Glutamatergic neuron (in vitro differentiated cells): ENCODE measurements at places on chromosomes 6 and 20. TPM values are rescaled to one million over a fixed set of nuclear protein-coding genes. Genes with fewer than 3 reads are reported as not detected.
A peak's percentile ranks its signal among the peaks of the same experiment; 100 is the strongest.

Gene MLN
- total RNA-seq: not detected

DNA sequence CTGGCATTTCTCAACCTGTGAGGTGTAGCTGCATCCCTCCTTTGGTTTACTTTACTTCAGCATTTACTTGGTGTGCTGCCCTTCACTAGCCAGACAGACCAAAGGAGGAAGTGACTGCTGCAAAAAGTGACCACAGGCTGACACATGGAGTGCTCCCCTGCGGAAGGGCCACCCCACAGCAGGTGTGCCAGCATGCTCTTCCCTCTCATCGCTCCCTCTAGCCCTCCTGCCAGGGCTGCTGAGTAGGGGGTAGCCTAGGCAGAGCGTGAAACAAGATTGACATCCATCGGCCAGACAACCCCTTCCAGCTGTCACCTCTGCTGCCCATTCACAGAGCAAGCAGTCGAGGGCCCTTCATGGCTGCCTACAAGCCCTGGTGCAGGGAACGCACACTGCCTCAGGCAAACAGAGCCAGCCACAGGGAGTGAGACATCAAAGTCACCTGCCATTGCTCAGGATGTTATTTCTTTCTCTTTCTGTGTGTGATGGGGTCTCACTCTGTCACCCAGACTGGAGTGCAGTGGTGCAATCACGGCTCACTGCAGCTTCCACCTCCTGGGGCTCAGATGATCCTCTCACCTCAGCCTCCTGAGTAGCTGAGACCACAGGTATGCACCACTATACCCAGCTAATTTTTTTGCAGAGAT is 102.0 kb upstream of the RPS6KA2 start:
- no peak overlapping the region for H3K4me3 ChIP-seq
- H3K27ac ChIP-seq: no peak overlapping the region
- no peak for DNase-seq
- peaks cover 5% of the 10 kb centered on the region for H3K4me1 ChIP-seq
- H3K27me3 ChIP-seq: peaks cover 3% of the 10 kb centered on the region
- no peaks in the 10 kb centered on the region for H3K36me3 ChIP-seq

- H3K27me3 ChIP-seq: peaks cover 3% of the 10 kb centered on the region
- H3K27ac ChIP-seq: no peak overlapping the region
- peaks cover 6% of the 10 kb centered on the region for H3K4me1 ChIP-seq
- DNase-seq: no peak
Measured at GRCh38 chr6:109235481-109236038, 140.3 kb downstream of the CEP57L1 start.

DNA sequence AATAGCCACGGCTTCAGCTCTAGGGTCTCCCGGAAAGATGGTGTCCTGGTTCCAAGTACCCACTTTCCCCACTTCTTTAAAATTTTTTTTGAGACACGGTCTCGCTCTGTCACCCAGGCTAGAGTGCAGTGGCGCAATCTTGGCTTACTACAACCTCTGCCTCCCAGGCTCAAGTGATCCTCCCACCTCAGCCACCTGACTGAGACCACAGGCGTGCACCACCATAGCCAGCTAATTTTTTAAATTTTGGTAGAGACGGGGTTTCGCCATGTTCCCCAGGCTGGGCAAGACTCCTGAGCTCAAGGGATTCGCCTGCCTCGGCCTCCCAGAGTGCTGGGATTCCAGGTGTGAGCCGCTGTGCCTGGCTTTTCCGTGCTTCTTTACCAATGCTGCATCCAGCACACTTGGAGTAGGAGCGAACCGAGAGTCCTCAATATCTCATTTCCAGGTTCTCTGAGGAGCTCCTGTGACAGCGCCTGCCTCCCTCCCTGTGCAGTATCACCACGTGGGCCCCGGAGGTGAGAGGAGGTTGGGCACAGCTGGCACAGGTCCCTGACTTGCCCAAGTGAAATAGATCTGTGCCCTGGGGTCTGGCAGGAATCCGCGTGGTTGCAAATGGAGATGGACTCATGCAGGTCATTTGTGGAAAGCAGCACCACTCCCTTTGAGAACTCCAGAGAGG is 37.3 kb downstream of the EZR start:
- H3K4me3 ChIP-seq: no peak overlapping the region
- H3K4me1 ChIP-seq: peaks cover 22% of the 10 kb centered on the region
- H3K36me3 ChIP-seq: no peaks in the 10 kb centered on the region

- H3K27me3 ChIP-seq: no peaks in the 10 kb centered on the region
- no peak overlapping the region for H3K4me3 ChIP-seq
- H3K4me1 ChIP-seq: no peaks in the 10 kb centered on the region
- H3K27ac ChIP-seq: no peak overlapping the region
Measured at GRCh38 chr6:85997206-85997605, 354.5 kb upstream of the SYNCRIP start.

DNA sequence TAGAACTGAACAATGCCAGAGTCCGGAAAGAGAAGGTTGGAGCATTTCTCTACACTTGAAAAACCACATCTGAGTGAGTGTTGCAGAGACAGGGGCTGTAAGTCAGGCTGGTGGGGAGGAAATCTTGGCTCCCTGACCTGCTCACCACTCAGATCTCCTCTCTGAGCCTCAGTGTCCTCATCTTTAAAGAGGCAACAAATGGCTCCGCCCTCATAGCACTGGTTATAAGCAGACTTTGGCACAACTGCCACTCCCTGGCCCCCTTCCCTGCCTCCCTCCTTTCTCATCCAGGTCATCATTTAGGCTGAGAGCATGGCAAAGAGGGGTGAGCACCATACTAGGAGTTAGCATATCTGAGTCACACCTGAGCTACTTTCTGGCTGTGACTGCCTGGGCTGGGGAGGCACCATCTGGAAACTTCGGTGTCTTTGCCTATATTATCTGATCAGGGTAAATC is 10.6 kb downstream of the SIRPG start:
- H3K27ac ChIP-seq: no peak overlapping the region
- no peaks in the 10 kb centered on the region for H3K36me3 ChIP-seq
- H3K4me3 ChIP-seq: no peak overlapping the region
- H3K4me1 ChIP-seq: peaks cover 3% of the 10 kb centered on the region

DNA sequence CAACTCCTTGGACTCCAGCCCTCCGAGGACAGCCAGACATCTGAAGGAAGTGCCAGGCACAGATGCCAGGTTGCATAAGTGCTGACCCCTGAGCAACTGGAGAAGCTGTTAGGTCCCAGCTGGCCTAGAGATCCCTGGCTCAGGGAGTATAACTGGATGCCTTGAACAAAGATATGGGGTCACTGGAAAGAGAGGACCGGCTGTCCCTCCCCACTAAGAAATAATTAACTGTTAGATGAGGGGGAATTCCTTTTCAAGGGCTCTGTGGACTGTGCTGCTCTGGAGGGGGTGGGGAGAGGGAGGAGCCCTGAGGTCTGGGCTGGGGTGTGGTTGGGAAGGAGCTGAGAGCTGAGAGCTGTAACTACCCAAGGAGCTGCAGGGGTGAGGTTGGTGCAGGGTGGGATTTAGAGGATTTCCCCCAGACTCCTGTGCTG is 39.6 kb downstream of the HLA-F start:
- H3K27ac ChIP-seq: no peak overlapping the region
- H3K4me1 ChIP-seq: peaks cover 3% of the 10 kb centered on the region
- DNase-seq: no peak
- H3K27me3 ChIP-seq: peaks cover 11% of the 10 kb centered on the region
- no peak overlapping the region for H3K4me3 ChIP-seq

DNA sequence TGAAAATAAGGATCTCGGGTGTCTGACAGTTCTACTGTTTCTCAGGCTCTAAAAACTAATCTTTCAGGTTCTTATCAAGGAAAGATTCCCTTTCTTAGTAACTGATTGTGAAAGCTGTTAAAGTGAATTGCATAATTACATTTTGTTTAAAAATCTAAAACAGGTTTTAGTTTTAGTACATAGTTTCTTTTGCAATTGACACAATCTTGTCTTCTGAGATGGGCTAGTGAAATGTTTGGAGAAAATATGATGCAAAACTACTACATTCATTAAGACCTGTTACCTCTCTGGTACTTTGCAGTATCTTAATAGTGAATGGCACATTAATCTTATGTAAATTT is 298.4 kb downstream of the UTRN start:
- H3K4me3 ChIP-seq: peak overlapping the region; percentile 86
- no peaks in the 10 kb centered on the region for H3K27me3 ChIP-seq
- peak overlapping the region; percentile 50 for H3K27ac ChIP-seq
- H3K4me1 ChIP-seq: peaks cover 11% of the 10 kb centered on the region

Gene BANF2
- not detected for total RNA-seq

Gene HLA-DRA
- not detected for total RNA-seq

Gene FAM162B
- total RNA-seq: not detected

DNA sequence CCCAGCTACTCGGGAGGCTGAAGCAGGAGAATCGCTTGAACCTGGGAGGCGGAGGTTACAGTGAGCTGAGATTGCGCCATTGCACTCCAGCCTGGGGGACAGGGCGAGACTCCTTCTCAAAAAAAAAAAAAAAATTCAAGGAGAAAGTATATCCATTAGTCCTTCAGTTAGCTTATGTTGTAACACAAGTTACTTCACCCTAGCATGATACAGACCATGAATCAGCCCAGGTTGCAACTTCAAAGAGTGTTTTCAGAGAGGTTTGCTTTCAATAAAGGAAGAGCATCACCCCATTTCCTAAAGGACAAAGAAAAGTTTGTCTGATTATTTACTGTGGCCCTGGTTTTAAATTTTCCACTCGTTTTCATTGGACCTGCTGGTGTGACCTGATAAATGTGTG is 73.0 kb downstream of the SERAC1 start:
- DNase-seq: no peak
- peaks cover 31% of the 10 kb centered on the region for H3K4me1 ChIP-seq
- peaks cover 5% of the 10 kb centered on the region for H3K36me3 ChIP-seq

DNA sequence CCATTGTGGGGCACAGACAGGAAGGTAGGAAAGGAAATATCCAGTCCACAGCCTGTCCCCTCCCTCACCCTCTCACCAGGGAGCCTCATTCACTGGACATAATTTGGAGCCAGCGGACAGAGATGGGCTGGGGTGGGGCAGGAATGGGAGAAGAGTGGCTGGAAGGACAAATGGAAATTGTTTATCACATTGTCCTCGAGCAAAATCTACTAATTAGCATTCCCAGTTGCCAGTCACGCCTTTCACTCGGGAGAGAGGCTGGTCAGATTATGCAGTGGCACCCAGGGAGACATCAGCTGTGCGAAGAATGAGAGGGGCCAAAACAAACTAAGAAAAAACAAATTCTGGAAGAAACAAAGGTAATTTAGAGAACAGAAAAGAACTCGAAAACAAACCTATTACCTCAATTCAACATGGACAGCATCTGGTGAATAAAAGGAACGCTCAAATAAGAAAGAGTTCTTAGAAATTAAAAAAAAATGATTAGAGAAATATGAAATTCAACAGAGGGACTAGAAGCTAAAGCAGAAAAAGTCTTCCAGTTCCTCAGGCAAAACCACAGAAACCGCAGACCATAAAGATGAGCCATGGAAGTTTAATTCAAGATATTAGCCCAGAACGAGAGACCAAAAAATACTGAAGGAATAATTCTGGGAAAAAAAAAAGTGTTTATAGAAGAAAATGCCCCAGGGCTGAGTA is 108.5 kb upstream of the RALGAPA2 start:
- no peak overlapping the region for H3K27ac ChIP-seq
- H3K4me1 ChIP-seq: peaks cover 7% of the 10 kb centered on the region
- DNase-seq: no peak
- no peak overlapping the region for H3K4me3 ChIP-seq
- H3K27me3 ChIP-seq: peaks cover 3% of the 10 kb centered on the region

Gene MICB
- total RNA-seq: 3.6 TPM

- peak; percentile 25 for DNase-seq
- peak overlapping the region; percentile 64 for H3K4me3 ChIP-seq
- peaks cover 10% of the 10 kb centered on the region for H3K27me3 ChIP-seq
- peaks cover 46% of the 10 kb centered on the region for H3K4me1 ChIP-seq
- H3K36me3 ChIP-seq: no peaks in the 10 kb centered on the region
Measured at GRCh38 chr6:144660561-144661115, 375.5 kb downstream of the UTRN start.

Gene PTCHD4
- total RNA-seq: 3.6 TPM

Gene EPHA7
- 3.6 TPM for total RNA-seq

GRCh38 chr20:46928580-46929132 is 34.0 kb downstream of the EYA2 start:
- DNase-seq: no peak
- no peaks in the 10 kb centered on the region for H3K36me3 ChIP-seq
- peaks cover 13% of the 10 kb centered on the region for H3K27me3 ChIP-seq
- H3K4me1 ChIP-seq: peaks cover 43% of the 10 kb centered on the region
- peak overlapping the region; percentile 55 for H3K27ac ChIP-seq
- no peak overlapping the region for H3K4me3 ChIP-seq

- no peak overlapping the region for H3K27ac ChIP-seq
- no peaks in the 10 kb centered on the region for H3K4me1 ChIP-seq
- DNase-seq: no peak
- no peaks in the 10 kb centered on the region for H3K36me3 ChIP-seq
Measured at GRCh38 chr6:89215391-89215790, 1.8 kb downstream of the GABRR1 start.

Gene TRAPPC3L
- total RNA-seq: not detected

Gene PLA2G7
- total RNA-seq: 0.44 TPM

GRCh38 chr6:163416557-163417253 is 2.2 kb downstream of the QKI start:
- H3K36me3 ChIP-seq: no peaks in the 10 kb centered on the region
- H3K27me3 ChIP-seq: peaks cover 6% of the 10 kb centered on the region
- no peak for DNase-seq
- H3K4me1 ChIP-seq: peaks cover 27% of the 10 kb centered on the region

- H3K4me3 ChIP-seq: no peak overlapping the region
- no peaks in the 10 kb centered on the region for H3K4me1 ChIP-seq
- DNase-seq: no peak
- no peak overlapping the region for H3K27ac ChIP-seq
- H3K27me3 ChIP-seq: no peaks in the 10 kb centered on the region
- no peaks in the 10 kb centered on the region for H3K36me3 ChIP-seq
Measured at GRCh38 chr6:131354356-131354755, 218.7 kb upstream of the ARG1 start.

- no peak overlapping the region for H3K4me3 ChIP-seq
- no peaks in the 10 kb centered on the region for H3K36me3 ChIP-seq
- DNase-seq: no peak
- H3K4me1 ChIP-seq: peaks cover 3% of the 10 kb centered on the region
Measured at GRCh38 chr20:53964067-53964466, 106.3 kb downstream of the BCAS1 start.

DNA sequence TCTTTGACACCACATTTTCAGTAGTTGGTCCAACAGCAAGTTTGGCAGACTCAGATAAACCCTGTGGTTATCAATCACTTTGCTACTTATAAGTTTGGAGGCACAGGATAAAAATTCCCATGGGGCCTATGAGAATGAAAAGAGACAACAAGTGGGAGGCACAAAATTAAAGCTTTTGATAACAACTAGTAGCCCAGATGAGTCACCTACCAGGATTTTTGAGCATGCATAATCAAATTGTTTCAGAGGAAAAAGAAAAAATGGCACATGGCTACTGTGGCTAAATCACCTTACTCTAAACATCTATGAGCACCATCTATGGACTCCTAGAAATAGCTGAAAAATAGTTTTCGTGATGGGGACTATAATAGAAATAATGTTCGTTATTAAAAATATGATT is 40.8 kb upstream of the BMP5 start:
- H3K4me1 ChIP-seq: no peaks in the 10 kb centered on the region
- DNase-seq: no peak
- H3K36me3 ChIP-seq: no peaks in the 10 kb centered on the region
- H3K27ac ChIP-seq: no peak overlapping the region

Gene SNX9
- 45.7 TPM for total RNA-seq

GRCh38 chr6:130076512-130076911 is 58.1 kb downstream of the L3MBTL3 start:
- H3K4me1 ChIP-seq: no peaks in the 10 kb centered on the region
- H3K36me3 ChIP-seq: no peaks in the 10 kb centered on the region
- H3K27ac ChIP-seq: no peak overlapping the region
- H3K4me3 ChIP-seq: no peak overlapping the region

- H3K4me1 ChIP-seq: peaks cover 44% of the 10 kb centered on the region
- DNase-seq: no peak
- peaks cover 10% of the 10 kb centered on the region for H3K36me3 ChIP-seq
- peaks cover 9% of the 10 kb centered on the region for H3K27me3 ChIP-seq
Measured at GRCh38 chr6:15414235-15414612, 168.4 kb downstream of the JARID2 start.

Gene TP53INP2
- 178 TPM for total RNA-seq
